LHCN-M2 (cell line): ENCODE measurements at places on chromosomes 2 and 18. TPM values are rescaled to one million over a fixed set of nuclear protein-coding genes. Genes with fewer than 3 reads are reported as not detected.

GRCh38 chr2:14626873-14627272 lies 5.6 kb upstream of the LRATD1 start:
- DNase-seq: no peak

DNA sequence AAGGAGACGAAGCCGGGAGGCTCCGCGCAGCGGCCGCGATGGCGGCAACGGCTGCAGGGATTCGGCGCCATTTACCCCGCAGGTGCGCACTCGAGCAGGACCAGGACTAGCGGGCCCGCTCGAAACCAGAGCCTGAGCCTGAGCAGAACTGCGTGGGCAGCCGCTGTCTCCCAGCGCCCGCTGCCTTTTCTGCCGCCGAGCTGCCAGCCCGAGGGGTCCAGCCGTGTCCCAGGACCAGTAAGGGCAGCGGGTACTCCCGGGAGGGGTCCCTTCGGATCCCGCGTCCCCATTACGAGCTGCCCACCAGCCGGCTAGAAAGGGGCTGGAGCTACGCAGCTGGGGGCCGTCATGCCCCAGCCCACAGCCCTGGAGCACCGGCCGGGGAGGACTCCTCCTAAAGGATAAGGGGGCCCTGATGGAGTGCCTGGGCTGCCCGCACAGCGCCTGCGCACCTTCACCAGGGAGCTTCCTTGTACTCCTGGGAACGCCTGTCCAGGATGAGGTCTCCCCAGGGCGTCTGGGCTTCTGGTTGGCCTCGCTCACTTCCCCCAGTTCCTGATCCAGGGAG lies 9.9 kb downstream of the ALPP start:
- DNase-seq: no peak

CNTNAP5 gene
- not detected in 2 replicates for total RNA-seq

GRCh38 chr18:44912740-44913478 lies 232.2 kb downstream of the SETBP1 start:
- no peak for DNase-seq

DNA sequence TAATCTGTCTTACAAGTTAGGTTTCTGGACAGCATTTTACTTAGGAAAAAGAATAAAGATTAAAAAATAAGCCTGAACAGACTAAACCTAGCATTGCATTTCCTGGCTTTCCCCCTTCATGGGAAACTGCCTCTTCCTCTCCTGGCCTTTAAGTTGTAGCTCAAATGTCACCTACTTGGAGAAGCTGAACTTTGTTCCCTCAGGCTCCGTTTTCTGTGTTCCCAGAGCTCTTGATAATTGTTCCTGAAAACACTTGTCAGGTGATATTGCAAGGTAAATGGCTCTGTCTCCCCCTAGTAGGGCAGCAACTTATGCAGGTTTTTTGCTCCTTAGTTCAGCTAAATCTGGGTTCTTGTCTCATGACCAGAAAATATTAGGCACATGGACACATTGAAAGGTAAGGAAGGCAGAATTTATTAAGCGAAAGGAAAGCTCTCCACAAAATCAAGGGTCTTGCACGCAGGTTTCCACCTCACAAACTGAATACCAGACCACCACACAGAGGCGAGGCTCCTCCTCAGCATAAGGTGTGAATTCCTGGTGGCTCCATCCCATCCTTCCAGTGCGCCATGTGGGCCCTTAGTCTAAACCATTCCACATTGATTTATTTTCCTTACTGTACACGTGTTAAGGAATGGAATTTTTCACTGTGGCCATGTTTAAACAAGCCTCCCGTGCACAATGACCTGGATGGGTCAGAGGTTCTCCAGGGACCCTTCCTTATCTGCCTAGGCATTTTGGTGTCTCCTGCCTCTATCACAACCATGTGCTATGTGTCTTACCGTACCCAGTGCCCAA lies 229.3 kb downstream of the HNMT start:
- DNase-seq: no peak

TUBA4B gene
- not detected in 2 replicates for total RNA-seq

DNA sequence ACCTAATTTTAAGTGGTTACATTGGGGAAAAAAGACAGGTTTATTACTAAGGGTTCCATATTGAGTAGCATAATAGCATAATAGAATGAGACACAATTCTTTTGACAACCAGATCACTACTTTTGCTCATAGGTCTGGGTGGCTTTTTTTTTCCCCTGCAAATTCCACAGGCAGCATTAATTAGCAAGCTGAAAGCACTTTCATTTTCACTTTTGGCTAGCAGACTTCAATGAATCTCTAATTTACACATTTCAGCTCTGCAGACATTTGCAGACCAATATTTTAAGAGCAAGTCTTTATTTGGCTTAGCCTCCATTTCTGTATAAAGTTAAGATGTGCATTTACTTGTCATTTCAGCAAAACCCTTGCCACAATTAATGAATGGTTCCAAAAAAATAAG lies 185.5 kb downstream of the NOL4 start:
- DNase-seq: no peak

DNA sequence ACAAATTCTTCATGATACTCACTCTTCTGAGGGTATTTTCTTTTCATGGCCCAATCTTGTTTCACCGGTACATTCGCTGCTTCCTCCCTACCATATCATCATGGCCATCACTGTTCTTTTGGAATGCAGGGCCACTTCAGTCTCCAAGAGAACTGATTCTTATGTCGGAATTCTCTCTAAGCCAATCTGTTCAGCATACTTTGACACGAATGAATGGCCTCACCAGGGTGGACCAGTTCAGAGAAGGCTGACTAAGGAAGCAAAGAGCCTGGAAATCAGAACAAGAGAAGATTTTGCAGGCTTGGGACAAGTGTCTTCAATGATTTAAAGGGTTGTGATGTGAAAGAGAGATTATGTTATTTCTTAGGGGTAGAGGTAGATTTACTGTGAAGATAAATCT lies 5.0 kb upstream of the EPB41L5 start:
- DNase-seq: no peak
